Activated CD8-positive, alpha-beta T cell treated with anti-CD3 and anti-CD28 coated beads for 36 hours (primary cell): ENCODE measurements at places on chromosomes 6 and 20. TPM values are rescaled to one million over a fixed set of nuclear protein-coding genes. Genes with fewer than 3 reads are reported as not detected.

DNA sequence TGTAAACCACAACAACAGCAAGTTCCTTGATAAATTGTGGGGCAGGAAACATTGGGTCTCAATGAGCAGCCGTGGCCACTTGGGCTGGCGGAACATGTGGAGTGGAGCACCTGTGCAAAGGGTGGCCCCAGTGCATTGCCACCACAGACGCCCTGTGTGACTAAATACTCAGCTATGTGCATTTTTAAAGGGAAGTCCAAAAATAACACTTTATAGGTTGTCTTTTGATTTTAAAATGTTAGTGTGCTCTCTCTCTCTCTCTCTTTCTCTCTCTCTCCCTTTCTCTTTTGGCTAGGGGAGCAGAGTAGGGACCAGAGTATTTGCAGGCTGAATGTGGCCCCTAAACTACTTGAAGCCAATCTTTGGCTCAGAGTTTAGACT, 236.3 kb downstream of the BCAS1 start:
- peaks cover 58% of the 10 kb centered on the region for H3K4me1 ChIP-seq
- peak; percentile 38 for DNase-seq
- peak overlapping the region; percentile 79 for H3K4me3 ChIP-seq
- H3K27ac ChIP-seq = peak overlapping the region; percentile 100
- peaks cover 8% of the 10 kb centered on the region for H3K36me3 ChIP-seq

- no peaks in the 10 kb centered on the region for H3K27me3 ChIP-seq
- peak overlapping the region; percentile 98 for H3K4me3 ChIP-seq
- H3K4me1 ChIP-seq = peaks cover 68% of the 10 kb centered on the region
- DNase-seq = peak; percentile 84
Observed at GRCh38 chr6:33205191-33206026, 954 bp downstream of the HSD17B8 start.

DNA sequence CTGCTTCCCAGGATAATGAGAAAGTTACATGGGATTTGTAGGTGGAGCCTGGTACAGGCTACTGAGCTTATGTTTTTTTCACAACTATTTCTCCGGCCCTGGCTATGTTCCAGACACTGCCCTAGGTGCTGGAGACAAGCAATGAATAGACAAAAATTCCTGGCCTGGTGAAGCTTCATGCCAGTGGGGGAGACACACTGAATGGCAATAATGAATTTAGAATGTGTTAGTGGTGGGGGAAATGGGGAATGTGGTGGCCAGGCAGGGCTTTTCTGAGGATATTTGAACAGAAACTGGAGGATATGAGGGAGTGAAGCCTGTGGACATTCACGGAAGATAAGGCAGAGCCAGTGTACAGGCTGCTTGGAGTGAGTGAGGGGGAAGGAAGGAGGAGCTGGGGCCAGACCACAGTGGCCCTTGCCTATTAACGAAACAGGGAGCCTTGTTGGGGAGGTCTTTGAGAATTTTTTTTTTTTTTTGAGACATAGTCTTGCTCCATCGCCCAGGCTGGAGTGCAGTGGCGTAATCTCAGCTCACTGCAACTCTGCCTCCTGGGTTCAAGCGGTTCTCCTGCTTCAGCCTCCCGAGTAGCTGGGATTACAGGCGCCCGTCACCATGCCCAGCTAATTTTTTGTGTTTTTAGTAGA, 6.6 kb downstream of the FOXS1 start:
- peaks cover 8% of the 10 kb centered on the region for H3K4me1 ChIP-seq
- H3K27ac ChIP-seq = no peak overlapping the region
- H3K36me3 ChIP-seq = no peaks in the 10 kb centered on the region
- H3K4me3 ChIP-seq = no peak overlapping the region
- no peaks in the 10 kb centered on the region for H3K27me3 ChIP-seq

- no peak overlapping the region for H3K4me3 ChIP-seq
- peaks cover under 1% of the 10 kb centered on the region for H3K27me3 ChIP-seq
- H3K4me1 ChIP-seq = no peaks in the 10 kb centered on the region
- no peak overlapping the region for H3K27ac ChIP-seq
- no peak for DNase-seq
Observed at GRCh38 chr20:10971096-10971495, 297.3 kb upstream of the JAG1 start.

DNA sequence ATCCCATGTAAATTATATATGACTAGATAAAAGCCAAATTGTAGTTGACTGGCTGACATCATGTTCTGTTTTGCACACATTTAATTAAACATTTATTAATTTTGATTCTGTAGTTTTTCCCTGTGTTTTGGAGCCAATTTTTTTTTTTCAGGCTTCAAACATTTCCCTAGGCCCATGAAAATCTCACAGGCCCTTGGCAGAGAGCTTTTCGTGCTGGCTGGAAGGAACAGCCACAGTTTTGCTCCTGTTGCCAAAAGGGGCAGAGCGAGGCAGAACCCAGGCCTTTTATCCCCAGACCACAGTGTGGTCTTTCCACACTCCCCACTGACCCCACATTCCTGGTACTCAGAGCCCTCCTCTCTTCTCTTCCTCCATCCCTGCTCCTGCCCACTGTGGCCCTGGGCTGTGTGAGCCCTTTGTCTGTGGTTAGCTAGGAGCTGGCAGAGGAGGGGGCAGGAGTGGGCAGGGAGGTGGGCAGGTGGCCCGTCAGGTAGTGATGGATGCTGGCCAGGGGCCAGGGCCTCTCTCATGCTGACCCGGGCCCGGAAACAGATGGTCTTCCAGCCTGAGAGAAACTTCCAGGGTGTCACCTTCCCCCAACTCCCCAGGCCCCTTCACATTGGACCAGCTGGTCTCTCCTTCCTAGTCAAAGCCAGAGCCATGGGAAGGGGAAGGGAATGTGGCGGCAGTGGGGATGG, 19.4 kb upstream of the CCM2L start:
- H3K27me3 ChIP-seq = peaks cover 18% of the 10 kb centered on the region
- peaks cover 5% of the 10 kb centered on the region for H3K4me1 ChIP-seq
- no peak overlapping the region for H3K4me3 ChIP-seq
- no peaks in the 10 kb centered on the region for H3K36me3 ChIP-seq

DNA sequence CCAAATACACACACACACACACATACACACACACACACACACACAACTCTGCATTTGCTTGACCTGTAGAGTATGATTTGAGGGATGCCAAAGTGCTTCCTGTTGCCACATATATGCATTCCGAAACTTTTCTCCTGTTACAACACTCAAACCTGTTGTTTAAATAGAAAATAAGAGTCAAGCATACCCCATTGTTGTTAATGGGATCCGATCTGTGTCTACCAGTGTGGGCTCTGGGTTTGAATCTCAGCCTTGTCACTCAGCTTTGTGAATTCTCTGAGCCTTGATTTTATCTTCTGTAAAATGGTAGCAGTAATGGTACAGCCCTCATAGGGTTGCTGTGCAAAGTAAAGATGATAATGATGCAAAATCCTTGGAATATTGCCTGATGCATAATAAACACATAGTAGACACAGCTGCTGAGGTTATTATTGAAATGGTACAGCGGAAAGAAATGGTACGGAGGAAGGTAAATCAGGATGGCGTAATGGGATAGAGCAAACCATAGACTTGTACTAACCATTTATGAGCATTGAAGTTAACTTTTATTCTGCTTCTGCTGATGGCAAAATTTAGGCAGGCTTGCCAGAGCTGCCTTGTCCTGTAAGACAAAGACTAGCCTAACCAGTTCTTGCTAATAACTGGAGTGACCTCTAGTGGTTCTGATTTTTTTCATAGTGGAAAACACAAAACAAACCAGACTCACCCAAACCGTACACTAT, 113.5 kb upstream of the PHACTR1 start:
- H3K36me3 ChIP-seq = no peaks in the 10 kb centered on the region
- peaks cover 15% of the 10 kb centered on the region for H3K27me3 ChIP-seq
- no peaks in the 10 kb centered on the region for H3K4me1 ChIP-seq
- no peak overlapping the region for H3K4me3 ChIP-seq
- DNase-seq = no peak
- no peak overlapping the region for H3K27ac ChIP-seq

DNA sequence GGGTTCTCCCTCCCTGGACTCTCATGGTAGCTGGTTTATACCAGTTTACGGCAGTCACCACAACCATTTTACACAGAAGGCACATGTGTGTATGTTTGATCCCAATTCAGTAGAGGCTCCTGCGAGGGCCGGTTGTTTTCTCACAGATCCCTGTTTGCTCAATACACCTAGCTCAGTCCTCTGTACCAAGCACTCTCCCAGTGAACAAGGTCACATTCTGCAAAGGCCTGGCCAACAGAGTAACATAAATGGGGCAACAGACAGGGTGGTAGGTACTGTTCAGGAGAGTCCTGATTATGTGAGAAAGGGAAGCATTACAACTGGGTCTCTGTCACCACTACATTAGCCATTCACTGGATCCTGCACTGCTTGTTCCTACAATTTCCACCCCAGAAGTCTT, 84.4 kb downstream of the ELOVL5 start:
- DNase-seq = no peak
- no peaks in the 10 kb centered on the region for H3K4me1 ChIP-seq
- H3K27ac ChIP-seq = no peak overlapping the region

GRCh38 chr6:140105857-140106256, 731.4 kb upstream of the CITED2 start:
- no peak for DNase-seq
- H3K36me3 ChIP-seq = no peaks in the 10 kb centered on the region
- H3K27ac ChIP-seq = no peak overlapping the region
- no peak overlapping the region for H3K4me3 ChIP-seq
- H3K27me3 ChIP-seq = no peaks in the 10 kb centered on the region

DNA sequence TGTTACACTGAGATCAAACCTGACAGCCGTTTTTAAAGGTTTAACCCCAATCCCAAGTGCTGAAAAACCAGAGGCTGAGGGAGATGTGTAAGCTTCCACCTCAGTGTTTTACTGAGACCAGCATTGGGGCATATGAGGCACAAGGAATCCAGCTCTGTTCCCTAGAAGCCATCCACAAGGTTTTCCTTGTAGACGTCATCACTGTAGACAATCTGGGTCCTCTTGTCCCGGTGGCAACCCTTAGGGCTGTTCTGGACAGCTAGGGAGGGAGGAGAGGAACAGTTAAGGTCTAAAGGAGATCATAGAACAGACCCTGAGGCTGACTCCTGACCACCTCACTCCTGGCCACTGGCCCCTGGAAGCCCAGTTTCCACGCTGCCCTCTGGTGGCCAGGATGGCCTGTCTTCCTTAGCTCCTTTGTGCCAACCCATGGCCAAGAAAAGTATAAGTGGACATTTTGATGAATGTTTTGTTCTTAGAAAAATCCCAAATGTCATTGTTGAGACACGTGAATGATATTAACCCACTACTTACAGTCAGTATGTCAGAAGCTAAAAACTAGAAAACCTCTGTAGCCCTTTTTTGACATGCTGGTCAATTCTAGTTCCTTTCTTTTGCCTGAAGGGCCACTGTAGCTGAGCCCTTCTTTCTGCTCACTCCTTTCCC, 6.4 kb downstream of the CFB start:
- DNase-seq = peak; percentile 60
- H3K4me3 ChIP-seq = no peak overlapping the region
- no peaks in the 10 kb centered on the region for H3K27me3 ChIP-seq
- peaks cover 27% of the 10 kb centered on the region for H3K36me3 ChIP-seq

DNA sequence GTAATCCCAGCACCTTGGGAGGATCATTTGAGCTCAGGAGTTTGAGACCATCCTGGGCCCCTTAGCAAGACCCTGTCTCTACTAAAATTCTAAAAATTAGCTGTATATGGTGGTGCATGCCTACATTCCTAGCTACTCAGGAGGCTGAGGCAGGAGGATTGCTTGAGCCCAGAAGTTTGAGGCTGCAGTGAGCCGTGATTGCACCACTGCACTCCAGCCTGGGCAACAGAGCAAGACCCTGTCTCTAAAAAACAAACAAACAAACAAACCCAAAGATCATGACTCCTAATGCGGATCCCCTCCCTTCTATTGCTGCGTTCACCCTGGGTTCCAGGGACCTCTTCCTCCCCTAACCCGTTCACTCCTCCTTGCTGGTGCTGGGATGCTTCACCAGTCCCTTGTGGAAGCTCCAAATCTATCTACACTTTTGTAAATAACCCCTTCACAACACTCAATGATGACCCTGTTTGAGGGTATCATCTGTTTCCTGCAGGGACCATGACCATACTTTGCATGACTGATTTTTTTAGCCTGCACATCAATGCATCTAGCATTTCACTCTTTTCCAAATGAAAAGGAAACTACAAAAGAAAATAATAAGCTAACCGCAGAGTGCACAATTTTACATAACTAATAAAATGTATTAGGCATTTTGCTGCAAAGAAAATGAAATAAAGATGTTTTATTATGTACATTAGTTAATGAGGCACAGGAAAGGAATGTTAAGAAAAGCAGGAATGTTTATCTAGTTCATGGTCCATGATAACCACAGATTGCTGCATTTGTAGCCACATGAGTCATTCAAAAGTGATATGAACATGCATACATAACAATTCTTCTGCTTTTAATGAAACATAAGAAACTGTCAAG, 30.5 kb upstream of the IPCEF1 start:
- no peak overlapping the region for H3K27ac ChIP-seq
- no peaks in the 10 kb centered on the region for H3K4me1 ChIP-seq
- H3K27me3 ChIP-seq = peaks cover 11% of the 10 kb centered on the region
- no peak overlapping the region for H3K4me3 ChIP-seq
- DNase-seq = no peak

- DNase-seq = no peak
- H3K4me3 ChIP-seq = no peak overlapping the region
- no peak overlapping the region for H3K27ac ChIP-seq
- H3K27me3 ChIP-seq = no peaks in the 10 kb centered on the region
- no peaks in the 10 kb centered on the region for H3K4me1 ChIP-seq
Observed at GRCh38 chr20:38579921-38580320, 1.1 kb upstream of the ADIG start.

DNA sequence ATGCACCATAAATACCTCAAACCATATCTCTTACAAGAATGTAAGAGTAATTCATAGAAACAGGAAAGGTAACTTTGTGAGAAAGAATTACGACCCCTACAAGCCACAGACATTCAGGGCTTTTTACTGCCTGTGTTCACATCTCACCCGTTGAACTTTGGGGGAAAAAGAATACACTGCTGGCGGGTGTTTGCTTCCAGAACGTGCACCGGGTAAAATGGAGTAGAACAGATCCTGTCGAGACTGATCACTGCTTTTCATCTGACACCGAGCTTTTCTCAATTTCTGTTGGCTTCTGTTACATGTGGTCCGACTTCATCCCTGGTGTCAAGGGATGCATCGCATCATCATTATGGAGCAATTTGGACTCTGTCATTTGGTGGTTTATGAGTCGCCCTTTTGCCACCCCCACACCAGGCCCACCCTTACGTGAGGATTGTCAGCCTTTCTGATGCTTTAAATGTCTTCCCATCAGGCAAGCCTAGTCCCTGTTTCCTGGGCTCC, 219.2 kb upstream of the ZFP64 start:
- H3K4me1 ChIP-seq = peaks cover 52% of the 10 kb centered on the region
- H3K4me3 ChIP-seq = peak overlapping the region; percentile 38
- peaks cover 8% of the 10 kb centered on the region for H3K36me3 ChIP-seq
- peak overlapping the region; percentile 83 for H3K27ac ChIP-seq
- DNase-seq = peak; percentile 45

- H3K27me3 ChIP-seq = peaks cover 59% of the 10 kb centered on the region
- peaks cover 13% of the 10 kb centered on the region for H3K4me1 ChIP-seq
- no peak overlapping the region for H3K27ac ChIP-seq
- peaks cover 1% of the 10 kb centered on the region for H3K36me3 ChIP-seq
- peak; percentile 16 for DNase-seq
Observed at GRCh38 chr20:21096321-21097043, 9.7 kb downstream of the LINC00237 start.

GRCh38 chr6:112037783-112038216, 16.1 kb upstream of the CCN6 start:
- peak overlapping the region; percentile 36 for H3K27ac ChIP-seq
- DNase-seq = peak; percentile 60
- H3K27me3 ChIP-seq = no peaks in the 10 kb centered on the region

GRCh38 chr6:36627801-36628246, 33.7 kb downstream of the SRSF3 start:
- H3K27ac ChIP-seq = no peak overlapping the region
- no peak overlapping the region for H3K4me3 ChIP-seq

TMEM244 gene
- 0.54 TPM for total RNA-seq

KCNB1 gene
- not detected for total RNA-seq

CNR1 gene
- not detected for total RNA-seq

HLA-DQA2 gene
- 0.18 TPM for total RNA-seq

BTN1A1 gene
- not detected for total RNA-seq

TOP1 gene
- 81.0 TPM for total RNA-seq

GDAP1L1 gene
- total RNA-seq = 0.18 TPM

RSPO4 gene
- not detected for total RNA-seq
